ENCODE measurements at places on chromosomes 12 and 14.
A peak's percentile ranks its signal among the peaks of the same experiment; 100 is the strongest.

GRCh38 chr14:81234278-81234677 lies 13.5 kb upstream of the GTF2A1 start:
- no peak for DNase-seq

DNA sequence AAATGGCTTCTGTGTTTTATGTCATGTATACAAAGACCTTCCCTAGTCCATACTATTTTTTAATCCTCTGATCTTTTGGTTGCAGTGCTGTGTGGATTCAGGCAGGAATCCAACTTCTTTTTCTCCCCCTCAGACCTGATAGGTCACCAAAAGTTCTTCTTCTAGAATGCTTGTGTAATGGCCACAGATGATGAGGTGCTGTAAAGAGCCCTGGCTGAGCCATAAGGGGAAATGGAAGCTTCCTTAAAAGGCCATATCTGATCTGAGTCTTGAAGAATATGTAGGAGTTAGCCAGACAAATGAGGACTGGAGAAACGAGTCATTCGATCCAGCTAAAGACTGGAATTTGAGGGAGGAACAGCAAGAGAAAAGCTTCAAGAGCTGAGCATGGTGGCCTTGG lies 353.9 kb downstream of the PCNX1 start:
- DNase-seq, result no peak

- DNase-seq, result no peak
These were observed 55.8 kb downstream of the GALNT4 start for GRCh38 chr12:89468648-89469326.

DNA sequence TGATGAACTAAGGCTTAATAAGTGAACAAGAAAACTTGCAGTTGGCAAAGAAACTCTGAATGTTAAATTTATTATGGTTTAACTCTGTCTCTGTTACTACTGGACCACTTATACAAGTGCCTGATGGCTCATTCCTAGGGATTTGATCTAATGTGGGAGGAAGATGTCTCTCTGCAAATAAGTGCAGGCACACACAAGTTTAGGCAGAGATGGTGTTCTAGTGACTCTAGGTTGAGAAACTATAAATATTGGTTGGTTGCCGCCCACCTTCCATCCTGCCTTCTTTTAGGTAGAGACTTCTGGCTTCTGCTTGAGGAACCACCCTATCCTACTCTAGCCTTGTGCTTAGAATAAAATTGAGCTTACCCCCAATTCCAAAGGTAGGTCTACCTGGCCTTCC lies 256.2 kb downstream of the PAWR start:
- no peak for DNase-seq

- DNase-seq, result no peak
These were observed 65.3 kb downstream of the DENND5B start for GRCh38 chr12:31525496-31526157.

GRCh38 chr14:79293482-79294177 lies 917.7 kb downstream of the DIO2 start:
- DNase-seq, result no peak

GRCh38 chr12:52141875-52142274 lies 49.9 kb downstream of the KRT80 start:
- no peak for DNase-seq

GRCh38 chr12:2335513-2335912 lies 282.7 kb downstream of the CACNA1C start:
- DNase-seq, result no peak

DNA sequence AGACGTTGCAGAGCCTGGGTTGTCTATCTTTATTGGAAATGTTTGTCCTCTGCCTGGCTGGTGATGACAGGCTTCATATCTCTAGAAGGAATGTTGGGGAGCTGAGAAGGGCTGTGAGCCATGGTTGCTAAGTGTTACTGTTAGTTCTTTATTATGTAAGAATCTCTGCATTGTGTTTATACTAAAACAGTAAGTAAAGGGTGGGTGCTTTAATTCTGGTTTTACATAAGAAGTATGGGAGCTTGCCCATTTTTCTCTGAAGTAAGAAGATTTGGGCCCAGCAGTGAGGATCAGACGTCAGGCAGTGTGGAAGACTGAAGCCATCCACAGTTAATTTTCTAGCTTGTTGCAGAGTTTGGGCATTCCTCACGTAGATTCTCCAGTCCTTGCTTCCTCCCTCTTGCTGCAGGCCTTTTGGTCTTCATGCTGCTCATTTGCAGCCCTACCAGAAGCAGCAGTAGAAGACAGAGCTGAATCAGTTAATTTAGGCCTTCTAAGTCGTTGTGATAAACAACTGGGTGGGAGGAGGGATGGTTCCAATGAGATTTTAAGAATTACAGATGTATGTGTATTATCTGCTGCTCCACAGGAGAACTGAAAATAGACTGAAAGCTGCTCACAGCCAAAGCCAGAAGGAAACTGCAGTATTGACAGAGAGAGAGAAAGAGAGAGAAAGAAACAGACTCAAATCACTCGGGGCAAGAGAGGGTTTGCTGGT lies 21.4 kb downstream of the WNT5B start:
- no peak for DNase-seq

DNA sequence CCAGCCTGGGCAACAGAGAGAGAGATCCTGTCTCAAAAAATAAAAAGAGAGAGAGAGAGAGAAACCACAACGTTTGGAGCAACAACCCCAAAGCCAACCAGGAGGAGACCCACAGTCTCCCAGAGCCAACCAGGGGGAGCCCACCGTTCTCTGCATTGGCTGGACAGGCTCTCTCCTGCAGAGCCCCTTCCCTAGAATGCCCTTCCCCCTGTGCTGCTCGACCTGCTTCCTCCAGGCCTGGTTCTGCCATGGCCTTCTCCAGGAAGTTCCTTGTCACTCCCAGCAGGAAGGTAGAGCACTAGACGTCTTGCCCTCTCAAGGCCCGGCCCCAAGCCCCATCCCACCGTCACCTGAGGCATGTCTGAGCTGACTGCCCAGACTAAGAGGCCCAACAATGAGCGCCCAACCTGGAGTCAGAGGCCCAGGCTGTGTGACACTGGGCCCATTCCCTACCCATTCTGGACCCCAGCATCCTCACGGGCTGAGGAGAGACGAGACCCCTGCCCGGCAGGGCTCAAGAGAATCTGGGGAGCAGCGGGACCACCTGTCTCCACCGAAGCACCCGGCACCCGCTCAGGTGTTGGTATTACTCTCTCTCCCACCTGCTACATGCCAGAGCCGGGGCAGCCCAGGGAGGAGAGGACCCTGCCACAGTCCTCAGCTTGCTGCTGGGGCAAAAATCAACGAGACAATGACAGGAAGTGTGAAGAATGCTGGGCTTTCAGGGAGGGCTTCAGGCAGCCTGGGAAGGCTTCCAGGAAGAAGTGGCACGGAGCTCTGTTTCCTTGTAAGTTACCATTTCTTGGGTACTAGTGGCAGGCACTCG lies 61.2 kb downstream of the DIO3 start:
- DNase-seq, result no peak

DNA sequence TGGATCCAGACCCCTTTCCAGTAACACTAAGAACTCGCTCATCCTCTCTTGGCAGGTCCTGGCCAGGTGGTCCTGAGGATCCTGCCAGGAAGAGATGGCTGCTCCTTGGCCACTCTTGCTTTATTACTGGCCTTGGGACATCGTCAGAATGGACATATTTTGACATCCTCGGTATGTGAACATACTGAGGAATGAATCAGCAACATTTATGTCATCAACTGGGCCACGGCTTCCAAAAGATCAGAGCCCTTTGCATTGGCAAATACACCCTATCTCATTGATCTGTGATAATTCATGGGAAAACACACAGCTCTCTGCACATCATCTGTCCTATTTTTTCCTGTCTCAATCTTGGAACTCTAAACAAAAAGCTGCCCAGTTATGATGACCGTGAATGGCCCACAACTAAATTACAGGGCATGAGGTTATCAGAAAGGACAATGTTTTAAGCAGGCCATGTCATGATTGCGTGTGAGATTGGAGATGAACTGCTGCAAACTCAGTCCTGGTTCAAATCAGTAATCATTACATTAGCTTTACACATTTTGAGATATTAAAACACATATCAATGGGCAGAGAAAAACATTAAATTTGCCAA lies 1325.8 kb downstream of the AACS start:
- no peak for DNase-seq

- no peak for DNase-seq
These were observed 88.0 kb downstream of the KIF21A start for GRCh38 chr12:39354955-39355354.

GRCh38 chr12:115210533-115211252 lies 526.7 kb upstream of the TBX3 start:
- DNase-seq, result no peak

- peak; percentile 58 for DNase-seq
These were observed 136.5 kb upstream of the AMIGO2 start for GRCh38 chr12:47216150-47216677.

DNA sequence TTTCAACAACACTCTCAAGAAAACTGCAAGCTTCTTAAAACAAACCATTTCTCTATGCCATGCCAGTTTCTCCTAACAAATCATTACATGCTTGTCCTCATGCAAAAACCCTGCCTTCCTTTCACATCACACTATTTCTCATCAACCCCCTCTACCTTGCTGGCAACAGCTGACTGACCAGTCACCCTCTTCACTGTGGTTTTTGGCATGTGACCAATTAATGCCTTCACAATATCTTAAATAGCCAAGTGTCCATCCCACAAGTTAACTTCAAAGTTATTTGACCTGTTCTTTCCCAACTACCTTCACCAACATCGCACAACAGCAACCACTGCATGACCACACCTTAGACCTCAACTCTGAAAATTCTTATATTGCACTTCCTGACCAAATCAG lies 159.6 kb downstream of the CEP128 start:
- no peak for DNase-seq

GRCh38 chr14:24289649-24290280 lies 9.8 kb downstream of the DHRS1 start:
- DNase-seq, result no peak

DNA sequence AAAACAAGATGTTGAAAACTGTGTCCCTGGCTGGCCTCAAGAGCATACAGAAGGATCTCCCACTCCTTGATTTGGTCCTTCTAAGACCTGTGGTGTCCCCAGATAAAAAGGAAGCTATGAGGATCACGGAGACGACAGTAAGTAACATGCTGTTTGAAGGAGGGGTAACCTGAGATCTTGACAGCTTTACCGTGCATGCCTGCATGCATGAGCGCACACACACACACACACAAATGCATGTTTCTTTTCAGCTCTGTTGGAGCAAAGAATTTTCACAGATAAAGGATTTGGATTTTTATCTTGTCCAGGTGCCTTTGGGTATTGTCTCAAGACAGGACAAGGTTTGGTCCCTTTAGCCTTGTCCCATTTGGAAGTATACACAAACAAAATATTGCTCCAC lies 411.6 kb upstream of the CCDC196 start:
- no peak for DNase-seq

DNA sequence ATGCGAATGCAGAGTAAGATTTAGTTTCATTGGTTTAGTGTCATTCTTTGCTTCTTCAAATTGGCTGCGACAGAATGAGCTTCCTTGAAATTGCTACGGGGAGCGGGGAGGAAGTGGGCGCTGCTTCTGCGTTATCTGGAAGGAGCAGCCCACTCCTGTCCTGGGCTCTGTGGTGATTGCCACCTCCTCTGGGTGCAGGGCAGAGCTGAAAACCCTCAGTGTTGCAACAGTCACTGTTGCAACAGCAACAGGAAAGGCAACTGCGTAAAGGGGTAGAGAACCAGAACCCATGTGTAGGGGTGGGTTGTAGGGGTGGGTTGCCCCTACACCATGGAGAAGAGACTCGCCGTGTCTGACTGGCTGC lies 57.7 kb downstream of the MAX start:
- no peak for DNase-seq

GRCh38 chr12:32069071-32069470 lies 37.6 kb upstream of the BICD1 start:
- no peak for DNase-seq

DNA sequence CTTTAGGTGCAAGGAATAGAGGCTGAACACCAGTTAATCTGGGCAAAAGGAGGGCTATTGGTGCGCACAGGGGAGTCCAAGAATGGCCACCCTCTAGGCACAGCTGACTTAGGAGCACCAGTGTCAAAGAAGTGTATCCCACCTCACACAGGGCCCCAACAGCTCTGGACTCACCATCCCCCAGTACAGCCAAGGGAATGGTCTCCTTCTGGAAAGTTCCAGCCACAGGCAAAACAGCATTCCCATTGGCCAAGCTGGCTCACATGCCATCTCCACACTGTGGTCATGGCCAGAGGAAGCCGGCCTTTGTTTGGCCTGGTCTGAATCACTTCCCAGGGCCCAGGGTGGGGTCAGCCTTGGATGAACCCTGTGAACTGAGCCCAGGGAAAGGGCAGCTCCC lies 120.1 kb downstream of the DICER1 start:
- DNase-seq, result no peak

GRCh38 chr12:2960390-2960956 lies 1.3 kb downstream of the TEAD4 start:
- no peak for DNase-seq

- DNase-seq, result no peak
These were observed 281.6 kb upstream of the NPAS3 start for GRCh38 chr14:32657081-32657480.

GRCh38 chr14:92973261-92973797 lies 50.4 kb downstream of the CHGA start:
- DNase-seq, result no peak

- DNase-seq, result no peak
These were observed 165.7 kb upstream of the FKBP4 start for GRCh38 chr12:2629051-2629450.

DNA sequence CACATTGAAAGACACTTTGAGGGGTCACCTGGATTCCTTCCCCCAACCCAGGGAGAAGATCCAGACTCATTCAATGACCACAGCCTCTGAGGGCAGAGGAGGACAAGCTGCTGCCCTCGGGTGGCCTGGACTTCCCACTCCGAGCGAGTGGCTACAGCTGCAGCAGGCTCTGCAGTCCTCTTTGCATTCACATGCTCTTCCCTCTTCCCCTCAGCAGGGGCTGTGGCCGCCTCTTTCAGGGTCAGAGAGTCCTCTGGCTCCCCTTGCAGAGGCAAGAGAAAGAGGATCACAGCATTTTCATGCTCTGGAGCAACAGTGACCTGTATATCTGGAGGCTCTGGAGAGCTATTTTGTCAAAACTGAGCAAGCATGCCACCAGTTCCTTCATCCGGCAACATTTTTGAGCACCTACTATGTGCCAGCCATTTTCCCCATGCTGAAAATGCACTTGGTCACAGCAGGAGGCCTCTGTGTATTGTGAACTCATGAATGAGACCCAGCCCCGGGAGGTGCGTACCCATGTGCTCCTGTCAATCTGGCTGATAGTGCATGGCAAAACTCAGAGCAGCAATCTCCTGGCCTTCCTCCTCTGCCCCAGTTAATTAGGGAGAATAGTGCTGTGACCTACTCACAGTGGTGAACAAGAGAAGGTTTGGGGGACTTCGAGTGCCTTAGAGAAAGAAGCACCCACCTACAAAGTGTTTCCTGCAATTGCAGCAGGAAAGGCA lies 42.9 kb upstream of the KCNA5 start:
- no peak for DNase-seq

GRCh38 chr12:64706306-64706705 lies 52.9 kb downstream of the GNS start:
- no peak for DNase-seq

Data from activated CD4-positive, alpha-beta T cell treated with anti-CD3 and anti-CD28 coated beads, Interleukin-2, amount 50 U/mL, for 1 hour (primary cell).